ENCODE measurements at places on chromosomes 11 and 22.

GRCh38 chr11:63931045-63931444 is 7.8 kb upstream of the NAA40 start:
- no peak for DNase-seq

GRCh38 chr11:65130631-65131416 is 3.5 kb downstream of the SYVN1 start:
- DNase-seq = no peak

GRCh38 chr11:111700162-111700561 is 66.0 kb downstream of the PPP2R1B start:
- DNase-seq = no peak

GRCh38 chr11:26947379-26947844 is 46.5 kb upstream of the FIBIN start:
- no peak for DNase-seq

DNA sequence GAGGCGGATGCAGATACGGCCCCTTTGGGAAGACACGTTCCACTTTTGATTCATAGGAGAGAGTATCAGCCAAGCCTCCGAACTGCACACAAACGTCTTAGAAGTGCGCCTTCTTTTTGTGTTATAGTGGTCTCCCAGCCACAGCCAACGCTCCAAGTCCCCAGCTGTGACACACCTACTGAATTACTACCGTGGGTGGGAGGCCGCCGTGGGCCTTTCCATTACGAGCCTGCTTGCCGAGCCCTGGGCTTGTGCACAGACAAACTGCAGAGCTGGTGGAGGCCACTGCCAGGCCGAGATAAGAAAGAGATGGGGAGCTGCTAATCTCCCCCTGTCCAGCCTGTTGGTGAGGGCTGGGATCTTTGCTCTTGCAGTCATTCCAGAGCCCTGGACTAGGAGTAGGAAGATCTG is 761 bp downstream of the HMBS start:
- DNase-seq = no peak

DNA sequence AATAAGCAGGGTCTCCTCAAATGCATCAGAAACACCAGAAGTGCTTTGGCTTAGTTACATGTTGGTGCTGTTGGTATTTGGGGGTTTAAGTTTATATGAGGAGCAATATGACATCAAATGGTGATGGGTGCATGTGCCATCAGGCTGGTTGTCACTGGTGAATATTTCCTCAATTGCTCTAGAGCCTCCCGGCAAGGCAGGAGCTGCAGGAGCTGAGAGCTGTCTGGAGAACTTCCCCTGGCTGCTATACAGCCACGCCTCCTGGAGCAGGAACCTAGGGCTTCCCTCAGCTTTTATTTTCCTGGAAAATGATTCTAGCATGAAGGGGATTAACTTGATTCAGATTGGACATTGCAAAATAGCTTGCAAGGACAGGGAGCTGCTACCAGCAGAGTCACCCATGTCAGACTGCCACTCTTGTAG is 15.8 kb downstream of the IGLL5 start:
- no peak for DNase-seq
